Activated CD4-positive, alpha-beta T cell treated with anti-CD3 and anti-CD28 coated beads, Interleukin-2, amount 10 ng/mL, durations not matched to agents 24 days and 14 days (primary cell): ENCODE measurements at places on chromosomes 1 and 21. TPM values are rescaled to one million over a fixed set of nuclear protein-coding genes. Genes with fewer than 3 reads are reported as not detected.

The KCNA3 gene
- 26.9 and 29.5 TPM in 2 replicates for total RNA-seq

The SPRR5 gene
- not detected in 2 replicates for total RNA-seq

- H3K36me3 ChIP-seq, result no peaks in the 10 kb centered on the region
- no peak overlapping the region for H3K27ac ChIP-seq
- peaks cover 3% of the 10 kb centered on the region for H3K4me1 ChIP-seq
Observed at GRCh38 chr1:39497585-39497984, 6.1 kb downstream of the BMP8A start.

DNA sequence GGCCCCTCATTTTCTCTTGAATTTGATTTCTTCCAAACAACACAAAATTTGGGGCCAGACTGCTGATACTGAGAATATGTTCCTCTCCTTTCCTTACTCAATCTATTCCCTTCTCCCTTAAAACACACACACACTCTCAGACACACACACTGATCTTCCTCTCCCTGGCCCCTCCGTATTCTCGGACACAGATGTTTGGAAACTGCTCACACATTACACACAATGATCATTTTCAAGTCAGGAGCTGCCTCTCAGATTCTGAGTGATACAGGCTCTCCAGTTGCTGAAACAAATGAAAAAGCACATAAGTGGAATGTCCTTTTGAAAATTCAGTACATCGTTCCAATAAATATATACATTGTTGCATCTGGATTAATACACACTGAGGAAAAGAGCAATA is 161.3 kb downstream of the CLEC20A start:
- H3K36me3 ChIP-seq, result no peaks in the 10 kb centered on the region
- H3K27ac ChIP-seq, result no peak overlapping the region
- no peaks in the 10 kb centered on the region for H3K27me3 ChIP-seq
- H3K4me3 ChIP-seq, result no peak overlapping the region

DNA sequence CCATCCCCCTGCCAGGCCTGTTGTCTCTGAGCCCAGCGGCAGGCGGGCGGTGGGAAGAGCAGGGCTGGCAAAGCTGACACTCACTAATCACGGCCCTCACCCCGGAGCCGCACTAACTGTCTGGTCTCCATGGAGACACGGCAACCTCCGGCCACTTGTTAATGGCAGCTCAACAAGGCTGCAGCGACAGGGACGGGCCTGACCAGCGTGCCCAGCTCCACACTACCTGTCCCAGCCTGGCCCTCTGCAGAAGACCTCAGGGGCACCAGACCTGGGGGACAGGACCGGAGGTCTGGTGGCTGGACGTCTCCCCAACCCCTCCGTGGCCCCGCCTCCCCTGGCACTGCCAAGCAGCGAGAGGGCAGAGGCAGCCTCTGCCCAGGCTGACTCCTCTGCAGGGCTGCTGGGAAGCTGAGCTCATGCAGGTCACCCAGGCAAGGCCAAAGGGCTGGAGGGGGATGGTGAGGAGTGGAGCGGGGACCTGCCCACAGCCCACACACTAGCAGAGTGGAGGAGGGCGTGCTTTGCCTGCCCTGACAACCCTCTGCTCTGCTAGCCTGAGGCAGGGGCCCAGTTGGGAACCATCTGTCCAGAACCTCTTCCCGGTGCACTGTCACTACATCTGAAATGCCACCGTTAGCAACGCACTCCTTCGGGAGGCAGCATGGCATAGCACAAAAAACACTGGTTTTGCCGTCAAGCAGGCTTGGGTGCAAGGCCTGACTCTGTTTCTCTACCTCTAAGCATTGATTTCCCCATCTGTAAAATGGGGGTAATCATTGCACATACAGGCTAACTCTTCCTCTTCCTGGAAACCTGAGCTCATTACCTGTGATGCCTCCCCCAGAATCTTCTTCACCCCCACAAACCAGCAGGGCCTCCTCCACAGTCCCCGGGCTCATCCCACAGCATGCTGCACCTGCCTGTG is 29.6 kb upstream of the WASF2 start:
- no peaks in the 10 kb centered on the region for H3K36me3 ChIP-seq
- H3K27ac ChIP-seq, result peak overlapping the region; percentile 0
- H3K27me3 ChIP-seq, result no peaks in the 10 kb centered on the region
- peaks cover 51% of the 10 kb centered on the region for H3K4me1 ChIP-seq
- H3K4me3 ChIP-seq, result no peak overlapping the region
